ENCODE measurements at places on chromosomes 11 and 22.

DNA sequence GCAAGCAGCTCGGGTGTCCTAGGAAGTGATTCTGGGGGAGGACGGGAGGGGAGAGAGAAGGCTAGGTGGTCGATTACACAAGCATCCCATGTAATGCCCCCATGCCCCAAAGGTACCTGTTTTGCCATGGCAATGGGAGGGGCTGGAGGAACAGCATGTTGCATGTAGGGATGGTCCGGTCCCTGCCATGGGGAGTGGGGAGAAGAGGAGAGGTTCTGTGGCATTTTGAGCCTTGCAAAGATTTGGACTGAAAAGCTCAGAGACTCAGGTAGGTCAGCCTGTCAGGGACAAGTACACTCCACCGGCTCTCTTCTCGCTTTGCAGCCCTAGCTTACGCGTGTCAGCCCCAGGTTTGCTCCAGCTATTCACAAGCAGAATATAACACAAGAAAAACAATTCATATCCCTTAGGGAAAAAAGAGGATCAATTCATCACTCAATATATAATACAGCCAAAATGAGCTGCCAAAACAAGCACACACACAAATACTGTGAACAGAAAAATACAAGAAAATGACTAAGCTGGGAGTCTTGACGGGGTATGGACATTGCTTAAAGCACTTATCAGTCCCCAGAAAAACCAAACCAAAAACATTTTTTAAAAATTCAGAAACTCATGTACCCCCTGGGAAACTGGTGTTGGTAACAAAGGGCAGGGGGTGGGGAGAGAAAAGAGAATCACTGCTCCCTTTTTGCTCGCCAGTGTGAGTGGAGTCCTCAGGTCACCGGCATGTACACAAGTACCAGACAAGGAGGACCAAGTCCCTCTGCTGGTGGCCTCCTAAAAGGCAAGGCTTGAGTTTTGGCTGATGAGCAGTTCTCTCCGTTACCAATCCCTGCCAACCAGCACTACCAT, 21.6 kb downstream of the APOL5 start:
- no peak for DNase-seq

DNA sequence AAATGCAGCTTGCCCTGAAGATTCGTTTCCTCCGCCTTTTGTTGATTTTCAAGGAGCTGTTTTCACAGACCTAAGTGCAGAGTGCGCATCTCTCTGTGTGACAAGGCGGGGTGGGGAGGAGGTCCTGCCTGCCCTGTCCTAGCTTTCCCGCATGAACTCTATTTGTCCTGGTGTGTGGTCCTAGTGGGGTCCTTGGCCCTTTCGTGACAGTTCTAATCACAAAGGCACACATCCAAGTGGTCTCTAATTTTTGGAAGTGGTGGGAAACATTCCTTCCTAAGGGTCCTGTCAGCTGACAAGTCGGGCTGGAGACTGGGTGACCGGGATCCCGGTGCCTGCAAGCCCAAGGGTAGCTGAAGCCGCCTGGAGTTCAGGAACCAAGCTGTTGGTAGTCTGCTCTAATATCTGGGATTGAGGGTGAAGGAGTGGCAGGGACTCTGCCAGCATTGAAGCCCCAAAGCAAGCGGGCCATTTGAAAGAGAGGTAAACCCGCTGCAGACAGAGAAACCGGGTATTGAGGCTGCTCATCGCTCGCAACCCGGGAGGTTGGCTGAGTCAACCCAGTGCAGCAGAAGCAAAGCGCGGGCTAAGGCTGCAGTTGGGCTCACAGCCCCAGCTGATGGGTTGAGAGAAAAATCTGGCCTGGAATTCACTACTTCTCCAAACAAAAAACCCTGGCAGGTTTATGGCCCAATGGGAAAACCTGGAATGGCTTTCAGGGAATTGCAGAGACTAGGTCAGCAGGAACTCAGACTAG, 28.1 kb upstream of the FBXO3 start:
- DNase-seq = no peak

- no peak for DNase-seq
Observed at GRCh38 chr11:129427376-129427775, 51.7 kb downstream of the BARX2 start.

DNA sequence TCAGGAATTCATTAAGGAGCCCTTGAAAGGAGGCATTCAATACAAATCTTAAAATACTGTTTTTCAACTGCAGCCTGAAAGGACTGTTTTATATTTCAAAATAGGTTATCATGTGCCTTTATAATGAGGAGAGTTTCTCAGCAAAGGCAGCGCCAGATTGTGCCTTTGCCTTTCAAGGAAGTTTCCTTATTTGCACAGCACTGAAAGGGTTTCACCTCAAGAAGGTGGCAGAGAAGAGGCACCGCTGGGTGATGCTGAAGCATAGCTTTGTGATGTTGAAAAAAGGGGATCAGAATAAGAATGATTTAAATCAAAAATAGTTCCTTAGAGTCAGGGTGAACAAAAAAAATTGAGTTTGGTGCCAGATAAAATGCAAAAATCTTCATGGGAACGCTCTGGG, 601.0 kb upstream of the KIRREL3 start:
- no peak for DNase-seq

- no peak for DNase-seq
Observed at GRCh38 chr22:24209687-24210086, 28.4 kb downstream of the SUSD2 start.

GRCh38 chr11:116610190-116610589, 162.6 kb downstream of the BUD13 start:
- no peak for DNase-seq

- DNase-seq = no peak
Observed at GRCh38 chr11:73249304-73249703, 22.8 kb upstream of the P2RY6 start.

DNA sequence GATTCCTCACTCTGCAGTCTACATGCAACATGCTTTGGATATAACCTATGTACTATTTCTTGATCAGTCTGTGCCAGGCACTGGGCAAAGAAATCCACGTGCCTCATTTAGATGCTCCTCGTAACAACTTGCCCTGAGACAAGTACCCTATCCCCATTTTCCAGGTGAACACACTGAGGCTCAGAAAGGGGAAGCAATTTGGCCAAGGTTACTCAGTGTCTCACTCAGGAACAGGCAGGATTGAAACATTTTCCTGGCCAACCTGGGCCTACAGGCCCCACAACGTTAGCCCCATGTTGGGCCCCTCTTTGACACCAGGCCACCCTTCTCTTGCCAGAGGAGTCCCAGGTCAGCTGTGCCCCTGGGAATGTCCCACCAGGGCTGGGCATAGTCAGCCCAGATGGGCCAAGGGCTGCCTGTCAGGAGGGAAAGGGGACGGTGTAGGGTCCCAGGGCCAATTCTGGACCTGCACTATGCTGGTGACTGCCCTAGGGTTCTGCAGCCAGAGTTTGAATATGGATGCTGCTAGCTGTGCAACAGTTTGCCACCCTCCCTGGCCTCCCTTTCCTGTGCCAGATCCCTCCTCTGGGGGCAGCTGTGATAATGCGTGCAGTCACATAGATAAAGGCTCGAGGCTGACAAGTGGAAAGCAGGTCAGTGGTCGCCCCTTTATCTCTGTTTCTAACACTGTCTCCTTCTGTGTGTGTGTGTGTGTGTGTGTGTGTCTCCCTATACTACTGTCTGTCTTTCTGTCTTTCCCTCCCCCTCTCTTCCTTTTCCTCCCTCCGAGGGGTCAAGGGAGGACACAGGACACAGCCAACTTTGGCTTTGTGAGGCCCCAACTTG, 10.4 kb upstream of the EMID1 start:
- no peak for DNase-seq

DNA sequence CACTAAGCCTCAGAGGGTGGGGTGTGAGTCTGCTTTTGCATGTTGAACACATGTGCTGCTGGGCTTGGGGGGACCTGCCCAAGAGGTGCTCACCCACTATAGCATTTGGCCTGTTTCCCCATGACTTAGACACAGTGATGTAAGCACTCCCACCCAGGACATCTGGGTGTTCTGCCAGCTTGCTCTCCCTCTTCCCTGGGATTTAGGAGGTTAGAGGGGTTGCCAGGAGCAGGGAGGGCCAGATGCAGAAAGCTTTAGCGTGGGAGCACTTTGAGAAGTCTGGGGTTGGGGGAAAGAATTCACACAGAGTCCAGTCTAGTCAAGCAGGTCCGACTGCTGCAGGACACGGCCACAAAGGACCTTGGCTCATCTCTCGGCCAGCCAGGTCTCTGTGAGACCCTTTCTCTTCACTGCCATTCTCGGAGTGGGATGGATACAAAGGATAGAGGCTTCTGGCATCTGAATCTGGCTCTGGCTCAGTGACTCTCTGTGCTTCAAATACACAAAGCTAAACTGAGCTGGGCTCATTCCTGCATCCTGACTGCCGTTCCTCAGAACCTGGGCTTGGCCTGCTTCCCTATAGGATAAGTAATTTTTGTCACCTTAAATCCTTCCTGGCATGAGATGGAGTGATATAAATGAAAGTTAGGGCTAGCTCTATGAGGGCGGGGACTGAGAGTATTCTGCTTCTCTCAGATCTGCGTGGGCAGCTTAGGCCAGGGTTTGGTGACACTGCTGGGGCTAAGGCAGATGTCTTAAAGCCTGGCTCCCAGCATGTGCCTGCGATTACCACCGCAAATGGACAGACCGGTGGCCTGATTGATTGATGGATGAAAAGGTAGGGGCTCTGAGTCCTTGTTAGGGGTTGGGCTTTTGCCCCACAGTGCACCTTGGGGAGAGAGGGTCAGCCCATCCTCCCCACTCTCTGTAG, 14.5 kb downstream of the USP2 start:
- DNase-seq = no peak

- no peak for DNase-seq
Observed at GRCh38 chr11:100543386-100543785, 143.7 kb upstream of the ARHGAP42 start.

DNA sequence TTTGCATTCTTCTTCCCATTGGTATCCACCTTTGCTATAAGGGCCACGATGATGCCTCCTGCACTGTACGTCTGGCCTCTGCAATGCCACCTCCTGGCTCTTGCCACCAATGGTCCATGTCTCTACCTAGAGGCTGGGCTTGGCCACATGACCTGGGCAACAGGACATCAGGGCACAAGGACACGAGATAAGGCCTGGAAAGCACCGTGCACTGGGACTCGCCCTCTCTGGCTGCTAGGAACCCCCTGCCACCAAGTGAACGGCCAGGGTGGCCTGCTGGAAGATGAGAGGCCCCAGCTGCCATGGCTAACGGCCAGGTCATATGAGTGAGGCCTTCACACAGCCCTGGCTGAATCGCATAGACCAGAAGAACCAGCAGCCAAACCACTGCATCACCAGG, 87.4 kb downstream of the TRMU start:
- no peak for DNase-seq

DNA sequence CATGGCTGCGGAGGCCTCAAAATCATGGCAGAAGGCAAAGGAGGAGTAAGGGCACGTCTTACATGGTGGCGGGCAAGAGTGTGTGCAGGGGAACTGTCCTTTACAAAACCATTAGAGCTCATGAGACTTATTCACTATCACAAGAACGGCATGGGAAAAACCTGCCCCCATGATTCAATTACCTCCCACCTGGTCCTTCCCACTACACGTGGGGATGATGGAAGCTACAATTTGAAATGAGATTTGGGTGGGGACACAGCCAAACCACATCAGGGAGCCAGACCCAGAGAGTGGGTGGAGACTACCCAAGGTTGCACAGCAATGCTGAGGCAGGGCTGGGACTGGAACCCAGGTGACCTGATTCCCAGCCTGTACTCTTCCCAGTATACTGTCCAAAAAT, 8.6 kb upstream of the TMPRSS6 start:
- DNase-seq = no peak

DNA sequence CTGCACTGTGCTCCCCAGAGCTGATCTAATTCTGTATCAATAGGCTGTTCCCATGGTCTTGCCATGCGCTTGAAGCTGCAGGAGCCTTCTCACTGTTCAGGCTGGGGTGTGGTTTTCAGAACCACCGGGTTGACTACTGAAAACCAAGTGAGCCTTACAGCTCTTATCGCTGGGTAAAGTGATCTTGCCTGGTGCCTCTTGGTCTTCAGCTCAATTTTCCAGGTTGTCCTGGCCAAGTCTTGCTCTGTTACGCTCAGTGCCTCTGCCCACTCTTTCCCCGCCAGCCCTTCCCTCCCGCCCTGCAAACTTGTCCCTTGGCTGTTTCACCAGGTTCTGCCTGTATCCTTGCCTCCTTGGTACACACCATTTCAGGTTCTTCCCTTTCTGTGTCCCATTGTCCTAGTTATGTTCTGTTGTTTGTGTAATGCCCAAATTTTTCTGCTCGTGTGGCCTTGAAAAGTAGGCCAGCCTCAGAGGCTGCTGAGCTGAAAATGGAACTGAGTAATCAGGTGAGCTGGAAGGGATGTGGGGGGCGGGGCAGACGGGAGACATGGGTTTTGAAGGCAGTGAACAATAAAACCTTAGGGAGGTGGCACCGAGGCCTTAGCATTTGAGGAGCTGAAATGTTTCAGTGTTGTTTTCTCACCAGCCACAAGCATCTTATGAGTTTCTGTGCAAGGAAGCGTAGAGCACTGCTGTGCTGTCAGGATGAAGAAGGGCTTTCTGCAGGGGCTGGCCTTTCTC, 11.2 kb downstream of the PEX26 start:
- DNase-seq = no peak

GRCh38 chr11:46003572-46003971, 81.1 kb downstream of the LARGE2 start:
- DNase-seq = no peak

- no peak for DNase-seq
Observed at GRCh38 chr22:44972363-44973083, 37.3 kb downstream of the PHF21B start.

GRCh38 chr11:64726867-64727530, 4.0 kb upstream of the NRXN2 start:
- DNase-seq = no peak

DNA sequence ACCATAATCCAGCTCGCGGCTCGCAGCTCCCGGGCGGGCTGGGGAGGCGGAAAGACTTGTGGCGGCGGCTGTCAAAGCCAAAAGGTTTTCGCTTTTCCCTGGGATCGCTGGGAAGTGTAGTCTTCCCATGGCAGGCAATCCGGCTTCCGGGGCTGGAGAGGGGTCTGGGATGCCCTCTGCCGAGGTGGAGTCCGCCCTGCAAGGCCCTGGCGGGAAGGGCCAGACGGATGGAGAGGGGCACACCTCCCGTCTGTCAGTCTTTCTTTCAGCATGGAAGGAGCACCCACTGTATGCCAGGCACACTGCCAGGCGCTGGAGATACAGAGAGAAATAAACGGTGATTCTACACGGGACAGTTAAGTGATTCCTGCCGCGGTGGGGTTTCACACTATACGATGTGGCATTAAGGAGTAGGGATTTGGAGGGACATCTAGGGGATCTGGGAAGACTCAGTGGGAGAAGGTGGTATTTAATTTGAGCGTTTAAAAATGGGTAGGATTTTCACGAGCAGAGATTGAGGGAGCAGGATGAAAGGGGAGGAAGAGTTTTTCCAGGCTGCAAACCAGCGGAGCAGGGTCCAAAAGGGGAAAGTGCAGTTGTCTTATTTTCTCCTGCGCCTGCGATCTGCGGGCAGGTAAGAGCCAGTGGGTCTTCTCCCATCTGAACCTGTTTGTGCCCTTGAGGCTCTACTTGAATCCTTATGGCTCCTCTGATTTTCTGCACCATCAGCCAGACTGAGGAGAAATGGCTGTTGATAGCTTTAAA, at the start of gene BACE1:
BACE1 (minus strand) TSS at position 60 of the 765 bp plus-strand sequence. CDS start 461 bp downstream, outside the sequence.
- no peak for DNase-seq

GRCh38 chr11:7319501-7319900, 67.8 kb downstream of the SYT9 start:
- no peak for DNase-seq

- DNase-seq = no peak
Observed at GRCh38 chr11:35787013-35787504, 124.5 kb downstream of the TRIM44 start.

Data from activated CD4-positive, alpha-beta T cell treated with anti-CD3 and anti-CD28 coated beads for 24 hours (primary cell).